ENCODE measurements at places on chromosomes 3 and 15.
A peak's percentile ranks its signal among the peaks of the same experiment; 100 is the strongest.

DNA sequence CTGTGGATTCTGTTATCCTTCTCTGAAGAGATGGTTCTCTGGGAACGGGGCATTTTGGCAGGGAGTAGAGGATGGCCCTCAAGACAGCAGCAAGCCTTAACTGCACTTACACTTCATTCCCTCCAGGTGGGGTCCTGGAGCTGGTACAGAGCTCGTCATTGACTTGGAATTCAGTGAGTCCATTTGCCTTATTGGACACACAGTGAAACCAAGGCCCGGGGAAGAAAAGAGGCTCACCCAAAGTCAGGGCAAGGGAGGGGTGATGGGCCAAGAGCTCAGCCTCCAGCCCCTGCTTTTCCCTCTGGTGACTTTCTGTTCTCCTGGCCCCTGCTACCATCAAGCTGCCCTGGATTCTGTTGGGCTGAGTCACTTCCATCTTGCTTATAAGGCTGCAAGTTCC lies 125.6 kb downstream of the ETFA start:
- DNase-seq = peak; percentile 82

- peak; percentile 50 for DNase-seq
Observed at GRCh38 chr15:65903296-65904073, 34.2 kb downstream of the RAB11A start.

DNA sequence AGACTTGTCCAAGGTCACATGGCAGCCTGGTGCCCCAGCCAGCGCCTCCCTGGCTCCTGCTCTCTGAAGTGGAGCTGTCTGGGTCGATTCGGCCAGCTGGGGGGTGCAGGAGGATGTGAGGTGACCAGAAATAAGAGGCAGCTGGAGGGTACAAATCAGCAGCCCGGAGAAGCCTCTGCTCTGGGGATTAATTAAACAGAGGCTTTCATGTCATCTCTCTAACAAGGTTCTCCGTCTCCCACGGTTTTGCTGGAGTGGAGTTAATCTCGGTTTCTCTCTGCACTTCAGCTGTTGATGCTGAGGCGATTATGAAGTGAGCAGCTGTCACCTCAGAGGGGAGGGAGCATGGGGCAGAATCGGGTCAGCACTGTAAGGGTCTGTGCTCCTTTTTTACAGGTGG lies 236.8 kb downstream of the TLE3 start:
- DNase-seq = no peak

- DNase-seq = no peak
Observed at GRCh38 chr3:124883766-124884473, 3.2 kb downstream of the ITGB5 start.

DNA sequence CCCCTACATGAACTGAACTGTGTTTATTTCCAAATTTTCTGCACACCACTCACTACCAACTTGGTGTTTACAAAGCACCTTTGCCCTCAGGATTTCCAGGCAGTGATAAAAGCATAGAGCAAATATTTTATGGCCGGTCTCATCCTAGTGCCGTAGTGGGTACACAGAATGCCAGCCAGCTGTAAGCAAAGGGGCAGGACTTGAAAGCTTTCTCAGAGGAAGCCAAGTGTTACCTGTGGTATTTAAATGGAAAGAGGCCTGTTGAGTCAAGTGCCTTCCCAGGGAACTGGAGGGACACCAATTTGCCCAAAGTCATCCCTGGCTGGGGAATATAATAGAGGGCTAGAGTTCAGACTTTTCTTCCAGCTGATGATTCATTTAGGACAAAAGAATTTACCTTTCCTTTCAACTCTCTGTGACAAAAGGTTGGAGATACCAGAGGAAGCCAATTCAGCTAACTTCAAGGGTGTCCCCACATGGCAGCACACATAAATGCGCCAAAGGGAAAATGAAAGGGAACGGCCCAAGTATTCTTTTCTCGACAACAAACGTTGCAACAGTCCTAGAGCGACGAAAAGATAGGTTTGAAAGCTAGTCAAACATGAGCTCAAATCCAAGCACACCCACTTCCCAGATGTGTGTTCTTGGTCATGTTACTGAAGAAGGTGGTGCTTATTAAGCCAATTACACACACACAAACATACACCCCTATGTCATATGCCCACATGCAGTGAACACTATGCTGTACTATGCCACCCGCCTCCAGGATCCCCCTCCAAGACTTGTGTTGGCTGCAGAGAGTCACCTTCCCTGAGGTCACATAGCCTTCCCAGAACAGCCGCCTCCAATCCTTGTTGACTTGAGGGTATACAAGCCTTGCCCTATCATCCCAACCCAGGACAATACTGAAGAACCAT lies 27.7 kb downstream of the MAGI1 start:
- no peak for DNase-seq

GRCh38 chr15:59367022-59367451 lies 5.6 kb downstream of the MYO1E start:
- no peak for DNase-seq

- peak; percentile 66 for DNase-seq
Observed at GRCh38 chr3:32313723-32314473, 75.4 kb downstream of the CMTM8 start.

DNA sequence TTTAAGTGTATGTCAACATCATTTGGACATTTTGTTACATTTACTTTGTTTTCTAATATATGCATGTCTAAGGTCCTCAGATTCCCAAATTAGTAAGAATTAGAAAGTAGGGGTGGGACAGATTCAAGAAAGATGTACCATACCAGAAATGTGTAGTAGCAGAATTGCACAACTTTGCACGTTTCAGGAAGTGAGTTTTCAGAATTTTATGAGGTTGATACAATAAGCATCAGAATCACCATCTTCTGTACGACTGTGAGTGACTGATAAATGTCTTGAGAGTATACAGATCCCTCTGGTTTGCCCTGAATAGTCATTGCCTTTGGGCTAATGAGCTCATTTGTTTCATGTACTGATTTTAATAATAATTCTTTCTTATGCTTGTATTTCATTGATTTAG lies 9.3 kb downstream of the ARIH2 start:
- DNase-seq = no peak

- DNase-seq = no peak
Observed at GRCh38 chr3:29576181-29576580, 295.3 kb downstream of the RBMS3 start.
